ENCODE measurements at places on chromosomes 12 and 14. TPM values are rescaled to one million over a fixed set of nuclear protein-coding genes. Genes with fewer than 3 reads are reported as not detected.

CLEC2A gene
- not detected for total RNA-seq

TPH2 gene
- total RNA-seq: not detected

YEATS4 gene
- total RNA-seq: 29.1 TPM

DBX2 gene
- total RNA-seq: not detected

PLA2G1B gene
- total RNA-seq: not detected

ALDH2 gene
- 25.1 TPM for total RNA-seq

MANSC1 gene
- 31.1 TPM for total RNA-seq

IL23A gene
- not detected for total RNA-seq

TMPRSS12 gene
- total RNA-seq: not detected

GATC gene
- total RNA-seq: 19.0 TPM

LRTM2 gene
- not detected for total RNA-seq

SERPINA6 gene
- total RNA-seq: not detected

DACT1 gene
- total RNA-seq: 0.27 TPM

Measured in mammary microvascular endothelial cell (primary cell).